ENCODE measurements at places on chromosomes 5 and 9.

- no peak for DNase-seq
Observed at GRCh38 chr5:172858511-172858989, 24.5 kb downstream of the ERGIC1 start.

DNA sequence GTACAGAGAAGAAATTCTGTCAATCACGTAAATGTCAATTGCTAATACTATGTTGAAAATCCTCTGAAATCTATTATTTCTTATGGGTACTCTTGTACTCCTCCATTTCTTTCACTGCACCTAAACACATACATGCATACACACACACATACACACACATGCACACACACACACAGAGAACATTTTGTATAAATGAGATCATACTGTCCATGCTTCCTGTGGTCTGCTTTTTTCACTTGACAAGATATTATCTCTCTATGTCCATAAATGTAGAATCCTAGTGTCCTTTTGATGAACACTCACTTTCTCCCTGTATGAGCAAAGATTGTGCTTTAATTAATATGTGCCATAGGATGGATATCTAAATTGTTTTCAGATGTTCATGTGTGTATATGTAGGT, 32.7 kb upstream of the TLR4 start:
- DNase-seq, result no peak

DNA sequence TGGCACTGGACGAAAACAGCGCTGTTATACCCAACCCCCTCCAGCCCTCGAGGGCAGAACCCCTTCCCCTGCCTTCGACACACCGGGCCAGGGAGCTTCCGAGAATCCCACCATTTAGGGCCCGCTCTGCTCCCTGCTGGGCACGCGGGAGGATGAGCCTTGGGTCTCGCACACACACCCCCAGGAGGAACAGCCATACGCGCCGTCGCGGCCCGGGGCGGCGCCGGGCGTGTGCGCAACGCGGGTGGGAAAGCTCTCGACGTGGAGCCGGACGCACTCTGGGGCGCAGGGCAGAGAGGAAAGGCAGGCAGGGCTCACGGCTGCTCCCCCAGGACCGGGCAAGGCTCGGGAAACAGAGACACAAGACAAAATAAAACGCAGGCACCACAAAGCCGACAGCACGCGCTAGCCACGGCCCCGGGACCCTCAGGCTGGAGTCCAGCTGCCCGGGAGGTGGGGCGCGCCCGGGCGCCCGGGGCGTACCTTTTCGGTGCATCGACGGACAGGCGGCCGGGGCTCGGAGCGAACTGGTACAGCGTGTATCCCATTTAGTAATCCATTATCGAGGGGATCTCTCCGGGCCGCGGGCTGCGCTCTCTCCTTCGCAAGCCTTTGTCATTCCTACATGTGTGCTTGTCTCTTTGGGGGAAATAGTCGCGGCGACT, 789 bp downstream of the SEMA6A start:
- DNase-seq, result no peak

GRCh38 chr5:91478096-91478495, 95.0 kb upstream of the ARRDC3 start:
- DNase-seq, result no peak

GRCh38 chr5:78591138-78591612, 57.4 kb downstream of the LHFPL2 start:
- DNase-seq, result no peak

- no peak for DNase-seq
Observed at GRCh38 chr9:110908894-110909293, 129.4 kb downstream of the LPAR1 start.

DNA sequence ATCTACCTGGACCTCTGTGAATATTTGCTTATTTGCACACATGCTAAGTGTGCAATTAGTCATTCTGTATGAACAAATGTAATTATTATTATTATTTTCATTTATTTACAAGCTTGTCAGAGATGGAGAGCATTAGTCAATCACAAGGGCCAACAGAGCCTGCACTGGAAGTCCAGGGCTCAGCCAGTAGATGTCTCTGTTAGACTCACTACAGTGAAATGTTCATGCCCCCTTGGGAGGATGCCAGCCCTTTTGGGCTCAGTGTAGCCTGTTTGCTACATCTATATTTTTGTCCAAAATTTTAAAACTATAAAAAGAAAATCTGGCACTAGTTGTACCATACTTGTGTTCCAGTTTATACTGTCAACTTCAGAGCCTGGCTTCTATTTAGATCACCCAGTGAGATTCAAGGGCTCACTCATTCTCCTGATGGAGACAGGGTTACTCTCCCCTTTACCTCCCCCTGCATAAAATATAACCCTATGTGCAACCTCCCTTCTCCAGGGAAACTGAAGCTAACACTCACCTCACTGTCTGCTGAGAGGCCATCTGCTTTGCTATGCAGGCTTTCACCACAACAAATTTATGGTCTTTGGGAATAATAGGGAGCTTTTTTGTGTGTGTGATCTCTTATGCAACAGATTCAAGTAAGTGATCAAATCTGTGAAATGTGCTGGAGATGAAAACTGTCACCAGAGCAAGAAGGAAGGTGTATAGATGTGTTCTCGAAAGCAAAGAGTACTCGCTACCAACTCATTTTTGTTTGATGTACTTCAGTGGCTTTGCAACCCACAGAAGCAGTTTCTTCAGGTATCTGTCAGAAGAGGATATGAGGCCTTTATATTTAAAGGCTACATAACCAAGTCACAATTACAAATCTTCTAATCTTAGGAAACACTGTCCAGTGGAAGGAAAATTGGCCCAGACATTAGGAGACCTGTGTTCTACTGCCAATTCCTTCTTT, 99.9 kb upstream of the TLE4 start:
- DNase-seq, result no peak

DNA sequence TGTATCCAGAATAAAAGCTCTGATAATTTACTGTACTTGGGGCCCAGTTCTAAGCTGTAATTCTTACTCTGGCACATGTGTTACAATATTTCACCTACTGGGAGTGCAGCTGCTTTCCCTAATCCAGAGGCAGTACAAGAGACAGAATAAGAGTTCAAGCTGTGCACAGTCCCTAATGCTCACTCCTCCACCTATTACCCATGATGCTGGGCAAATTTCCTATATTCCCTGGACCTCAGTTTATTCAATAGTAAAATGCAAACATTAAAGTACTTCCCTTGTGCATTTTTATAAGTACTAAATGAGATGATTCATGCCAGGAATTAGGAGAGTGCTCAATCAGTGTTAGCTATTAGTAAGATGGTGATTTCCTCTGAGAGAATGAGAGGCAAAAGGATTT, 28.0 kb upstream of the TAF11L2 start:
- DNase-seq, result no peak

GRCh38 chr5:97297704-97298091, 114.7 kb upstream of the RIOK2 start:
- DNase-seq, result no peak

DNA sequence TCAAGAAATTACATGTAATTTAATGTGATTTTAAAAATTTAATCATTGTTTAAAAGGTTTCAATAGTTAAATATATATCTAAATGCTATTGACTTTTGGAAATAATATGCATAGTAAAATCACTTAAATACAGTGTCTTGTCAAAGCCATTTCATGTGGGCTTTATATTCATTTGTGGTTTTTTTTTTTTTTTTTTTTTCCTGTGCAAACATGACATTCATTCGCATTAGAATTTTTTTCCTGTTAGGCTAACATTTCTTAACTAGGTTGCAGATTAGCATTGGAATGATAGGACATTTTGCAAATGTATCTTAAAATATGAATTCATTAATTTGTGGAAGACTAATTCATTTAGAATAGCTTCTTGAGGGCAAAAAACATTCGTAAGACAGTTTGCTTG, 149.8 kb downstream of the PBX3 start:
- DNase-seq, result no peak

DNA sequence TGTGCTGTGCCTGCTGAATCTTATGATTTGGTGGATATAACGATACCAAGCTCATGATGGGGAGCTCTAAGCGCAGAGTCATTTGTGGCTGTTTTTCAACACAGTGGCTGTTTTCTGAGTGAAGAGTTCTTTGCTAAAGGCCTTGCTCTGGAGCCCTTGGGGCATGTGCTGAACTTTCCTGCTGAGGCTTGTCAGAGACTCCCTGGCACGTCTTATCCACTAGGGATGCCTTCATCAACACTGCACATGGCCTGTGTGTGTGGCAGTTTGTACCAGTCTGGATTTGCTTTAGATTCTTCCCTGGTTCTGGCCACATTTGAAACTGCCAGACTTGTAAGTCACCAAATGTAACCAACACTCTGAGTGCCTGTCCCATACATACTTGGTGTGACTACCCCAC, 188.2 kb downstream of the DMRT2 start:
- DNase-seq, result no peak

GRCh38 chr9:16090907-16091629, 538.2 kb downstream of the CCDC171 start:
- no peak for DNase-seq

DNA sequence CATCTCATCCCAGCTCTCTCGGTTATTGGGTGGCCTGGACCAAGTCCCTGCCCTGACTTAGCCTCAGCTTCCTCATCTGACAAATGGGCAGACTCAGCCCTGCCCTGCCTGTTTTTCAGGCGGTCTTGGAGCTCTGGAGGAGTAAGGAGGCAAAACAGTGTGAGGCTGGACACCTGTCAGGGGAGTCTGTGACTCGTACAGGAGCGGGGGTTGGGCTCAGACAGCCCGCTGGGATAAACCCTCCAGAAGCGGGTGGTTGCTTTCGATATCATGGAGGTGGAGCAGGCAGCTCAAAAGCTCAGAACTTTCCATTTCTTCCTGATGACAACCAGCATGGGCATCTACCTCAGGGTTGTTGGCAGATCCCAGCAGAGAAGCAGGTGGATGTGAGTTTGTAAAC, 72.9 kb upstream of the GGTA1 start:
- no peak for DNase-seq

DNA sequence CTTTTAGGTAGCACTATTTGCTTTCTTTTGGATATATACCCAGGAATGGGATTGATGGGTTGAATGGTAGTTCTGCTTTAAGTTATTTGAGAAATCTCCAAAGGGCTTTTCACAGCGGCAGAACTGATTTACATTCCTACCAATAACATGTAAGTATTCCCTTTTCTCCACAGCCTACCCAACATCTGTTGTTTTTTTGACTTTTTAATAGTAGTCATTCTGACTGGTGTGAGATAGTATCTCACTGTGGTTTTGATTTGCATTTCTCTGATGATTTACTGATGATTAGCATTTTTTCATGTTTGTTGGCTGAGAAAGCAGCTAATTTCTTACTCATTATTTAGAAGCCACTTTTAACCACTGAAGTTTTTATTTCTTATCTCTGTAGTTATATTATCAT, 221.1 kb upstream of the ACTBL2 start:
- DNase-seq, result no peak

DNA sequence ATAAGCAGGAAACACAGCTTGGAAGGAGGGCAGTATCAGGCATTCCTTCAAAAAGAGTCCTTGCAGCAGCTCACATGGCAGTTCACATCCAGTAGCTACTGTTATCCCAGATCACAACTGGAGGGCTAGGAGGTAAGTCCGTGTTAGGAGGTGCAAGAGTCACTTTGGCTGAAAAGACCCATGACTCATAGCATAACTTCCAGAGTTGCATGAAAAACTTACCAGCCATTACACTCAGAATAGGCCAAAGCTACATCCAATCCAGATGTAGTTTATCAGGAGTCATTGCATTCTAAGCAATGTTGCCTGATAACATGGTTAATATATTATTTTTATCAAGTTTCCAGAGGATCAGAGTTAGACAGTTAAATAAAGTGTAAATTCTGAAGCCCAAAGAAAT, 1126.4 kb upstream of the SEMA6A start:
- no peak for DNase-seq
